ENCODE measurements at places on chromosomes 2 and 18.

GRCh38 chr2:13091455-13091854, 374.7 kb downstream of the TRIB2 start:
- DNase-seq = no peak

DNA sequence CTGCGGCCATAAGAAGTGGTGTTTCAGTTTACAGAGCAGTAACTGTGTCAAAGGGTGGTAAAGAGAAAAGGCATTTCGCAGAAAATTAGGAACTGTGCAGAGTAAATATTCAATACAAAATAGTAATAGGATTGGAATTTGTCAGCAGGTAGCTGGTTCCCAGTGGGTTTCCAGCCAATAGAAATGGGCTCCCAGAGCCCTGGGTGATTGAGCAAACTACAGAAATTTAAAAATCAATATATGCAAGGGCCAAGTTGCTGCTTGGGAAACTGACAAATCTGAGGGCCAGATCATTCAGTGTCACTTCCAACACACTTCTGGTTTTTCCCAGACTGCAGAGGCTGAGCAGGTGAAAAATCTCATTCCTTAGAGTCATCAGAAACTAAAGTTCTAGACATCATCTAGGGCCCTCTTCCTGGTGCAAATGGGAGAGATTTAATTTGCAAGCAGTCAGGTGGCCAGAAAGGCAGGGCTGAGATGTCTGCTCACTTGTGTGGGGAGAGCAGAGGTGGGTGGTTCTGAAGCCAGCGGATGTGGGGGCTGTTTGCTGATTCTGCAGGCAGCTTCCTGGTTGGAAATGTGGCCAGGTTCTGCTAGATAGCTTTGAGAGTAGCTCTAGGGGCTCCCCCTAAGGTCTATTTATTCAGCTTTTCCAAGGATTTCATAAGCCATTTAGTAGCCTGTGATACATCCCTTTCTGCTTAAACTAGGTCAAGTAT, 182.4 kb downstream of the NCK2 start:
- DNase-seq = no peak

DNA sequence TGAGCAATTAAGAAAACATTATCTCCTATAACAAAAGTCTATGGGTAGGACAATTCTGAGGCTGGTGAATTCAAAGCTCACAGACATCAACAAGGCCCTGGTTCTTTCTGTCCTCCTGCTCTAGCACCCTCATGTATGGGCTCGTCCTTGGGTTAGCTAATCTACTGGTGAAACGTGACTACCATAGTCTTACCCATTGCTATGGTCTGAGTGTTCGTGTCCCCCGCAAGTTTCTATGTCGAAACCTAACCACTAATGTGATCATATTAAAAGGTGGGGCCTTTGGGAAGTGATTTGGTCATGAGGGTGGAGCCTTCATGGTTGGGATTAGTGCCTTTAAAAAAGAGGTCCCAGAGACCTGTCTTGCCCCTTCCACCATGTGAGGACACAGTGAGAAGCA, 564.7 kb downstream of the TNS1 start:
- no peak for DNase-seq

DNA sequence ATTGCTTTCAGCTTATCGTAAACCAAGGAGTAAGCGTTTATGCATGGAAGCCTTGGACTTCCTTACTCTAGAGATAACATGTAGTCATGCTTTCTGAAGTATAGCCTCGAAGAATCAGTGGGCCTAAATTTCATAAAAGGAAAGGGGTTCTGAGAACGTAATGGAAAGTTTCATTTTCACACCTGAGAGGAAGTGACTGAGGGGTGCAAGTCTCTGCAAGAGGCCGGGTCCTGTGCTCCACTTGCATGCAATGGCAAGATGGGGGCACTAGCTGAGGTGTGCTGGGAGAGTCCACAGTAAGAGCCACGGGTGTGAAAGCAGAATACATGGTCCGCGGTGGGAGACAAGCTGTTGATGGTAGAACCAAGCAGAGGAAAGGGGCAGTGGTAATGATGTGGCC, 36.5 kb upstream of the C1D start:
- no peak for DNase-seq

- DNase-seq = peak; percentile 12
Measured at GRCh38 chr2:84631047-84631446, 114.7 kb downstream of the DNAH6 start.

DNA sequence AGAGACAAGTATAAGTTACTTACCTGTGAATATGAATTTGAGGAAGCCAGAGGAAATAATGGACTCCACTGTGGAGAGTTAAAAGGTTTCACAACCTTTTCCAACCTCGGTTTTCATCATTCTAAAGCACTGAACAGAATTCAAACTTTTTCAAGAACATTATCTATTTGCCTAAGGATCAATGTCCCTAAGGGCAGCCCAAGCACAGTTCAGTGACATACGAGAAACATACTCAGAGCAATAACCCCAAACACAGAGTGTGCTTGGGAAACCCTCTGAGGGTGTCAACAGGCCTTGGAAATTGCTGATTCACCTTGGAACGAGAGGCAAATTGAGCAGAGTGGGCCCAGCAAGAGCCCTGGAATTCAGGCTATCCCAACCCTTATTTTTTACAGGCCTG, at the start of gene ABCB11:
TSS of gene ABCB11 (minus strand) at position 123 of the 400 bp plus-strand sequence. CDS start 13,199 bp downstream, outside the sequence.
- no peak for DNase-seq

- no peak for DNase-seq
Measured at GRCh38 chr2:20532634-20533437, 86.0 kb downstream of the RHOB start.
